Lung microvascular endothelial cell (primary cell): ENCODE measurements at places on chromosomes 7 and 10. TPM values are rescaled to one million over a fixed set of nuclear protein-coding genes. Genes with fewer than 3 reads are reported as not detected.

Gene KNDC1
- total RNA-seq, result 0.20 TPM in 1 of 2 replicates, not detected in the other

Gene MKRN1
- 35.1 and 39.1 TPM in 2 replicates for total RNA-seq

Gene TMEM176A
- not detected in 2 replicates for total RNA-seq

Gene PSD
- total RNA-seq, result under 0.01 and 0.60 TPM in 2 replicates

Gene RAB18
- 29.0 and 41.1 TPM in 2 replicates for total RNA-seq

Gene FAM221A
- total RNA-seq, result 4.1 and 8.1 TPM in 2 replicates

Gene DRGX
- total RNA-seq, result not detected in 2 replicates

Gene MACC1
- total RNA-seq, result under 0.01 TPM in 2 replicates

Gene DNAH11
- 0.20 and 0.44 TPM in 2 replicates for total RNA-seq

Gene STEAP4
- not detected in 2 replicates for total RNA-seq

Gene NYAP1
- 2.0 and 6.3 TPM in 2 replicates for total RNA-seq

Gene RABGEF1
- total RNA-seq, result 14.6 and 23.4 TPM in 2 replicates

Gene PDIA4
- total RNA-seq, result 210 and 258 TPM in 2 replicates

Gene MOGAT3
- not detected in 2 replicates for total RNA-seq

Gene NRG3
- total RNA-seq, result 5.2 and 10.7 TPM in 2 replicates
